ENCODE measurements at places on chromosomes 2 and 18.
A peak's percentile ranks its signal among the peaks of the same experiment; 100 is the strongest.

DNA sequence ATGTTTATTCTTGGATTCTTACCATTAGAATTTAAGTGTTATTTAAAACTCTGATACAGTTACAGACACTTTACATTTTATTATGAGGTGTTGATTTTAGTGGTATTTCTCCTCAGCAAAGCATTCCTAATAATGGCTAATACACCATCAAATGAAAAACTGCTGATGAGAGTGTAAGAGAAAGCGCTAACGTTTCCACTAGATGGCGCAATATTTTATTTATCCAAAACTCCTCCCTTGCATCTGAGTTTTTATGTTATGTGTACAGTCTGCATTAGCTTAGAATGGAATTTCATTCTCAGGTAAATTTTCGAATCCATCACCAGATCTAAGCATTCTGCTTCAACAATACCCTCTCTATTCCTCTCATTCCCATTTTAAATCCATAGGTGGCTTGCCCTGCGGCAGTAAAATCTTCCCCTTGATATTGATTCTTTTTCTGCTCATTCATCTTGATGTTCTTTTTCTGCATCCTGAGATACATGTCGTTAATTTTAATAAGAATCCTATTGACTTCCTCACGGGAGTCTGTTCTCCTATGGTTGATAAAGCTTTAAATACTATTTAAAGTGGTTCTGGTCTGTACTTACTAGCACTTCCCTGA is 53.9 kb downstream of the PRKRA start:
- DNase-seq: no peak

DNA sequence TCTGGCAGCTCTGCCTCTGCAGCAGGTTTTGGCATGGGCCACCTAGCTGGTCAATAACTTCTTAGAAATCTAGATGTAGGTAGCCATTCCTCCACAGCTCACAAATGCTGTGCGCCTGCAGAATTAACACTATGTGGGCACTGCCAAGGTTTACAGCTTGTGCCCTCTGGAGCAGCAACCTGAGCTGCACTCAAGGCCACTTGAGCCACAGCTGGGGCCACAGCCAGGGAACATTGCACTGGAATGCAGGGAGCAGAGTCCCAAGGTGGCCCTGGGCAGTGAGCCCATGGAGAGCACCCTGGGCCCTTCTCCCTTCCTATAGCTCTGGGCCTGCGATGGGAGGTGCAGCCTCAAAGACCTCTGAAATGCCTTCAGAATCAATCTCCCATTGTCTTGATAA is 365.3 kb downstream of the SATB2 start:
- DNase-seq: no peak

GRCh38 chr2:43943809-43944452 is 51.9 kb downstream of the LRPPRC start:
- DNase-seq: no peak

GRCh38 chr2:47190188-47190881 is 35.2 kb upstream of the STPG4 start:
- DNase-seq: no peak

GRCh38 chr18:47969816-47970215 is 39.4 kb upstream of the SMAD2 start:
- DNase-seq: no peak

DNA sequence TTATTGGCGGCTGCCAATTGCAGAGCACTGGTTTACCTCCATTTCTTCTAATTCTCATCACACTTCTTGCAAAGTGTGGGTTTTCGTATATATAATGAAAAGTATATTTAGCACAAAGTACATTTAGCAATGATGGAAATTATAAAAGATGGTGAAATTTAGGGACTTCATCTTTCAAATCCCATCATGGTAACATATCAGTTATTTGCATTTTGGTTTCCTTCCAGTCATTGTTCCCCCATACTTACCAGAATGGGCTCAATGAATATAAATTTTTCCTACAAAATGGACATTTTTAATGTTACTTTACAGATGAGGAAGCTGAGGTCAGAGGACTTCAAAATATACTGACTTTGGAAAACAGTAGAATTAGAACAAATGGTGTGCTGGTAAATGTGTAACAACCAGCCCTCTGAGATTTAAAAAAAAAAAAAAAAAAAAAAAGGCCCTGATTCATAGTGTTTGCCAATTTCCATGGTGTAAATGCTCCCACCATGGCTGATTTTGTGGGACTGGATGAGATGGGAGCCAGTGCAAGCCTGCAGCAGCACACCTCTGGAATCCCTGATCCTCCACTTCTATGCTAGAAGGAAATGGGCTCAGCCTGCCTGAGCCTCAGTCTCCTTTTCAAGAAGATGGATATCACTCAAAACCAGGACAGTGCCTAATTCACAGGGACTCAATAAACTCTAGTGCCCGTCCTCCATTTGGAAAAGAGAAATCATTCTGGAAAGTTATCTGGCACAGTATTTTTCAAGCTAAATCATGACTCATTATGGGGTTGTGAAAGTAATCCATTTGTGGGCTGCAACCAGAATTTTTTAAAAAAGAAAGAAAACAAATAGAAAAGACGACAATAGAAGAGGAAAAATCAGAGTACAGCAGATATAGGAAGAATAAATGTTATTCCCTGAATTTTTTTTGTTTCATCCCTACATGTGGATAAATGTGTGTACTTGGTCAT is 34.0 kb downstream of the LBH start:
- DNase-seq: no peak

- DNase-seq: no peak
These were observed 42.7 kb upstream of the PELI1 start for GRCh38 chr2:64186699-64187605.

DNA sequence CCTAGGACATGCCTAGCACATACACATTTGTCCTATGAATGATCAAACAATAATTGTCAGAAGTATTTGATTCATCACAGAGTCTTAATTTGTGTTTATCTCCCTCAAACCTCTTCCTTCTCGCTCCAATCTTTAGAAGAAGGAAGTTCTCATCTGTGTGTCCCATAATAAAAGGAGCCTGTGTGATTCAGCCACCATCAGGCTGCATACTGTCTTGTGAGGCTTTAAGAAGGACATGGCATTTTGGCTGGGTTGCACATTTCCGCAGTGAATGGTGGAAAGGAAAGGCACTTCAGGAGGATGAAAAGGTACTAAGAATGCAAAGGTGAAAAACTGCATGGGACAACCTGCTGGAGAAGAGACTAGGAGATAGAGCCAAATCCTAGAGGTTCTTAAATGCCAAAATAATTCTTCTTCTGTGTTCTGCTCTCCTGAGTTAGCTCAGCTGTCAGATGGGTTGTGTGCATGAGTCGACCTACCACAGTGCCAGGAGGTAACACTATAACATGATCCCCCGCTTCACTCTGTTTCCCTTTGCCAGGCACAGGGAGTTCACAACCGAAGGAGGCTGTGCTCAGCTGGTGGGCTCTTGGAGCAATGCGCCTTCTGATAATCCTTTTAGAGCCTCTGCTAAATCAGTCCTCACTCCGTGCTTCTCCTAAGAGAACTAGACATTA is 120.1 kb downstream of the IRS1 start:
- DNase-seq: no peak

DNA sequence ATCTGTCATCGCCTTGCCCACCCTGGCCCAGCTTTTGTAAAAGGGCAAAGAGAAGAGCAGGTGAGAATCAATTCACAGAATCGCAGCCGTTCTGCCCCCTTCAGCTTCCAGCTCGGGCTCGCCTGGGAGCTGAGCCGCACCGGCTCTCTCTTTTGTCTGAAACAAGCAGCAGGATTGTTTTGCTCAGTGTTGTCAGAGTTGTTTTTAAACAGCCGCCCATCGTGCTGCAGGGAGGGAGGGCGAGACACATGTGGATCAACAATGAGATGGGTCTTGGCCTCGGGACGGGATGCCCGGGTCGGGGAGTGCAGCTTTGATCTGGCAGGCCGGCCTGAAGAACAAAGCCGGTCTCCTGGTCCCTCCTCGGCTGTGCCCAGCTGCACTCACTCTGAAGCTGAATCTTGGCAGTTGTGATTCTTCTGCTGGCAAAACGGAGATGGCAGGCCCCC is 39.7 kb upstream of the HDAC4 start:
- peak; percentile 90 for DNase-seq

- DNase-seq: no peak
These were observed 60.6 kb downstream of the CABYR start for GRCh38 chr18:24199372-24199962.

- DNase-seq: no peak
These were observed 121.1 kb downstream of the TANC1 start for GRCh38 chr2:159089543-159089942.

DNA sequence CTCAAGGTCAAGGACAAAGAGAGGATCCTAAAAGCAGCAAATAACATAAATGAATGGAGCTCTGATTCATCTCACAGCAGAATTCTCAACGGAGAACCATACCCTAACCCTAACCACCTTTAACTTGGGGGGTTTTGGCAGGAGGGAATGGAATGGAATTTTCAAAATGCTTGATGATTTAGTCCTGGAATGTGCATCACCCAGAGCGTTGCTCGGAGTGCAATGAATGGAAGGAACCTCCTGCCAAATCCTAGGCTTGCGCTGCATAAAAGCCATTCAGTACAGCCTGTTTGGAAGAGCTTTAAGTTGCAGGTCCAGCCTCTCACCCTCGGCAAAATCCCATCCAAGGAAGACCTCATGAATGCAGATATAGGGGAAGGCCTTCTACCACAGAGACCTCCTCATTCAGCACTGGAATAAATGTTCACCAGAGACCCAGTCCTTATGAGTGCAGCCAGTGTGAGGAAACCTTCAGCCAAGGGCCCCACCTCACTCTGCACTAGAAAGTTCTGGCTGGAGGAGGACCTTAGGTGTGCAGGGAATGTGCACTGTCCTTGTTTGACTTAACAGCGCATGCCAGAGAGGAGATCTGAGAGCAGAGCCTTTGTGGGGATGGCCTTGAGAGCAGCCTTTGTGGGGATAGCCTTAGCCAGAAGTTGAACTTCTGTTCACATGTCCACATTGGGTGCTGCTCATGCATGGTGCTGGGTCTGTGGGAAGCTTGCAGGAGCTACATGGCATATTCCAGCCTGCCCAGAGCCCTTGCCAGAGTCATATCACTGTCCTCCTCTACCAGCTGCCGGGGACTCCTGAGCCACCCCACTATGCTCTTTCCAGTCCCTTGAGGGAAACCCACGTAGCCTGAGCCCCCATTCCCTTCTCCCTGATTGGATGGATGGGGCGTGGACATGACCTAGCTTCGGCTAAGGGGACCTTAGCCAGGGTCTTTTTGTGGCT is 30.5 kb downstream of the ASB1 start:
- DNase-seq: no peak

DNA sequence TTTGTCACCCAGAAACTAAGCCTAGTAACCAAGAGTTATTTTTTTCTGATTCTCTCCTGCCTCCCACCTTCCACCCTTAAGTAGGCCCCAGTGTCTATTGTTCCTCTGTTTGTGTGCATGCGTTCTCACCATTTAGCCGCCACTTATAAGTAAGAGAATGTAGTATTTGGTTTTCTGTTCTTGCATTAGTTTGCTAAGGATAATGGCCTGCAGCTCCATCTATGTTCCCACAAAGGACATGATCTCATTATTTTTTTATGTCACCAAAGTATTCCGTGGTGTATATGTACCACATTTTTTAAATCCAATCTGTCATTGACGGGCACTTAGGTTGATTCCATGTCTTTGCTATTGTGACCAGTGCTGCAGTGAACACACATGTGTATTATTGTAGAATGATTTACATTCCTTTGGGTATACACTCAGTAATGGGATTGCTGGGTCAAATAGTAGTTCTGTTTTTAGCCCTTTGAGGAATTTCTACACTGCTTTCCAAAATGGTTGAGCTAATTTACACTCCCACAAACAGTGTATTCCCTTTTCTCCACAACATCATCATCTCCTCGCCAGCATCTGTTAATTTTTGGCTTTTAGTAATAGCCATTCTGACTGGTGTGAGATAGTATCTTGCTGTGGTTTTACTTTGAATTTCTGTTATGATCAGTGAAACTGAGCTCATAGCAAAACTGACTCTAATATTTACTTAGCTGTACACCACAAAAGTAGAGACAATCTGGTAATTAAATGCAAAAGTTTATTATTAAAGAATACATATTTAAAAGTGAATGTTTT is 660.1 kb upstream of the SLC8A1 start:
- DNase-seq: no peak

GRCh38 chr18:44672506-44672905 is 8.2 kb upstream of the SETBP1 start:
- no peak for DNase-seq

DNA sequence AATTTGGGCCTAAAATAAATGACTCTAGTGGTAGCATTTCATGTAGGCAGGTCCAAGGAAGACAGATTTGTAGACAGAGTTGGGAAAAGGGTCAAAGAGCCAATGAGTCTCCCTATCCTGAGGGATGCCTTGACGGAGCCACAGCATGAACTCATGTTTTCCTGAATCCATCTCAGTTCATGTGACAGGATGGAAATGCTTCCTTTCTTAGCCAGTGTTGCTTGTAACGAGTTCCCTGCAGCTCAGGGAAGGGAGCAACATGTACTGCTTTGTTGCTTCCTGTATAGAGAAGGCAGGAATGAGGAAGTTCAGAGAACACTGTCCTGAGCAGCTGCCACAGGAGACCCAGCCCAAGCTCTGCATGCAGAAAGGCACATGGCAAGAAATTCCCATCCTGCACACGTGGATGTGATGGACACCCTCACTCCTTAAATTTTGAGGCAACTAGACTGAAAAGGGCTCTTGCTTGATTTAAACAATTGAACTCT is 27.9 kb downstream of the TMEM17 start:
- DNase-seq: no peak

GRCh38 chr2:204779771-204780170 is 234.5 kb downstream of the PARD3B start:
- DNase-seq: no peak

- no peak for DNase-seq
These were observed 186.8 kb upstream of the PGAP1 start for GRCh38 chr2:197113275-197113711.

DNA sequence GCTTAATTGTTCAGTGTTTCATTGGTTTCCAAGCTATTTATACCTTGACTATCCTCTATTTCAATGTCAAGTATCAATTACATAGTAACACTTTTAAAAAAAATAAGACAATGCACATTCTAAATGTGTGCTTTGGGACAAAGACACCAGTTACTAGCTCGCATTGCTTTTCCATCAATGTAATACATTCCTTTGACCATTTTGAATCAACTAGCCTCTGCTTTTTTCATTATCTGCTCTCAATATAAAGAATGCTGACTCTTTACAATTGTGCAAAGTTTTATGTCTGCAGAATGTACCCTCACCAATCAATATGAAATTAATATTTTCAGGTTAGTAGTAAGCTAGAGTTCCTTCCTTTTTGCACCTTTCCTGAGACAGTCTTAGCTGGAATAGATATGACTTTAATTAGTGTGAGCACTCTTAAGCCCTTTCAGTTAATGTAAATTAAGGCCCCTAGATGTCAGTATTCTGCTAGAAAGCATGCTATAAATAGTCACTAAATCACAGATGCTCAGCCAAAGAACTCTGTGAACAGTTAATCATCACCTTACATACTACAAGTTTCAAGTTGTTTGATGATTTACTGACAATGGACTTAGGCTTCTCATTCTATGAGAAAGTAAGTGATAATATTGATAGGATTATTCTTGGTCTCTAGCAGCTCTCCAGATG is 413.6 kb downstream of the PTH2R start:
- DNase-seq: no peak

GRCh38 chr2:133562558-133562957 is 5.7 kb downstream of the NCKAP5 start:
- no peak for DNase-seq
